Activated CD4-positive, alpha-beta T cell treated with anti-CD3 and anti-CD28 coated beads, Interleukin-2, amount 10 ng/mL, durations not matched to agents 7 days and 5 days (primary cell): ENCODE measurements at places on chromosomes 12 and 14.

DNA sequence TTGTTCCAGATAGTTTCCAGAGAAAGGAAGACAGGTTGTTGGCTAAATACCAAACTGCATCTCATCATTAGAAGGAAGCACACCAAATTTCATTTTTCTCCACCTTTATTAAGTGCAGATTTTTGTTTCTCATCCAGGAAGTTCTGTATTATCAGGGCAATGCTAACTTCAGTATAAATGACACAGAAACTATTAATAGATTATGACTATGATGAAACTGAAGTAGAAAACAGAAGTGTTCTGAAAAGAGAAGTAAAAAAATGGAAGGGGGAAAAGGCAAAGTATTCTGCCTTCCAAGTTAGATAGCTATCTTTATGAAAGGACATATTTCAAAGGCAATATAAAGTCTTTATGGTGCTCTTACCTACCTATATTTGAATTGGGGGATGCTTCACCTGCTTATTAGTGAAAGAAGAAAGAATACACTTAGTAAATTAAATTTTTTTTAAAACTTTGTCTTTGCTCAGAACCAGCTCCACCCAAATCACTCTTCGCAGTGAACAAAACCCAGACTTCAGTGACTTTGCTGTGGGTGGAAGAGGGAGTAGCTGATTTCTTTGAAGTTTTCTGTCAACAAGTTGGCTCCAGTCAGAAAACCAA is 223.9 kb downstream of the PTPRO start:
- DNase-seq: peak; percentile 67

- peak; percentile 16 for DNase-seq
These were observed 8.0 kb upstream of the GNPTAB start for GRCh38 chr12:101838628-101839323.

DNA sequence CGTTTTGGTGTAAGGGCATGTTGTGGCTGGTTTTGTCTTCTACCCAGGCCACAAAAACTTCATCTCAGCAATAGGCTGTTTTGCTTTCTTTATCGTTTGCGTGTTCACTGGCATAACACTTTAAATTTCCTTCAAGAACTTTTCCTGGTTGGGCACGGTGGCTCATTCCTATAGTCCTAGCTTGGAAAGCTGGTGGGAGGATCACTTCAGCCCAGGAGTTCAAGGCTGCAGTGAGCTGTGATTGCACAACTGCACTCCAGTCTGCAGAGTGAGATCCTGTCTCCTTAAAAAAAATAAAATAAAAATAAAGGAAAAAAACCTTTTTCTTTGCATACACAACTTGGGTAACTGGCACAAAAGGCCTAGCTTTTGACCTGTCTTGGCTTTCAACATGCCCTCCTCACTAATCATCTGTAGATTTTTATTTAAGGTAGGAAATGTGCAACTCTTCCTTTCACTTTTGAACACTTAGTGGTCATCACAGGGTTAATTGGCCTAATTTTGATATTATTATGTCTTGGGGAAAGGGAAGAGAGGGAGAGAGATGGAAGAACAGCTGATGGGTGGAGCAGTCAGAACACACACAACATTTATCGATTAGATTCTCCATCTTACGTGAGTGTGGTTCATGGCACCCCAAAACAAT is 78.9 kb upstream of the PSMA6 start:
- DNase-seq: no peak

GRCh38 chr14:23665302-23666016 is 29.3 kb downstream of the DHRS2 start:
- DNase-seq: no peak

- no peak for DNase-seq
These were observed 56.8 kb downstream of the USP15 start for GRCh38 chr12:62317017-62317416.

GRCh38 chr12:29698756-29699155 is 85.0 kb downstream of the TMTC1 start:
- no peak for DNase-seq

- DNase-seq: no peak
These were observed 92.4 kb downstream of the NUAK1 start for GRCh38 chr12:106046301-106046846.

GRCh38 chr12:95216711-95217376 is 423 bp downstream of the FGD6 start:
- no peak for DNase-seq

- no peak for DNase-seq
These were observed 16.9 kb downstream of the BDKRB1 start for GRCh38 chr14:96272777-96273473.

GRCh38 chr14:28661171-28661772 is 105.3 kb upstream of the FOXG1 start:
- no peak for DNase-seq

DNA sequence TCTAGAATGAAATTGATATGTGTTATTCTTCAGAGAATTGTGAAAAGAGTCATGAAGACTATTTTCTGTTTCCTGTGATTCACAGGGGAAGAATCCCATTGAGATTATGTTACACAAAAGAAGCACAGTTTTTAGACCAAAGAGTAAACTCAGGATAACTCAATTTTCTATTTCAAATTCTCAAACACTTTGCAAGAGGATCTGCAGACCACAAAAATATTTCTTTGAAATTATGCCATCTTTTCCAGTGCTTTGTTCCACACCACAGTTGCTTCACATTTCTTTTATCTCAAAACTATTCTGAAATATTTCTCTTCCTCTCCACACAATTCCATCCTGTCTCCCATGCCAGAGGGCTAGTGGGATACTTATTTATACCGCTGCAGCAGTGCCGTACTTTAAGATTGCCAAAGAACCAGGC is 188.9 kb upstream of the FOXG1 start:
- no peak for DNase-seq

DNA sequence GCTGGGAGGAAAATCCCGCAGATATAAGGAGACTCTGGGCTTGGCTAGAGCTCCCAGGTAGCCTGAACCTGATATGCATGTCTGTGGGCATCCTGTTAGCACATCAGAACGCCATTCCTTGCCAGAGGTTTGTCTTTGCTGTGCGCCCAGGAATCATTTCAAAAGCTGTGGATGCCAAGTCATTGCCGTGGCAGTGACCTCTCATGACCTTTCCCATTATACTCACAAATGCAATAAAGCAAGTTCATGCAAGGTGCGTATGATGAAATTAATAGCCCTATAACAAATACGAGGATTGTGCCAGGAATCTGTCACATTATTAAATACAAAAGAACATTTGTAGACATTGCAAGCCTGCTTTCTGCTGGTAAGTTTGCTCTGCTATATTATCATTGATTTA is 229.1 kb upstream of the PELI2 start:
- no peak for DNase-seq

- no peak for DNase-seq
These were observed 19.3 kb upstream of the TFCP2 start for GRCh38 chr12:51192284-51192671.

DNA sequence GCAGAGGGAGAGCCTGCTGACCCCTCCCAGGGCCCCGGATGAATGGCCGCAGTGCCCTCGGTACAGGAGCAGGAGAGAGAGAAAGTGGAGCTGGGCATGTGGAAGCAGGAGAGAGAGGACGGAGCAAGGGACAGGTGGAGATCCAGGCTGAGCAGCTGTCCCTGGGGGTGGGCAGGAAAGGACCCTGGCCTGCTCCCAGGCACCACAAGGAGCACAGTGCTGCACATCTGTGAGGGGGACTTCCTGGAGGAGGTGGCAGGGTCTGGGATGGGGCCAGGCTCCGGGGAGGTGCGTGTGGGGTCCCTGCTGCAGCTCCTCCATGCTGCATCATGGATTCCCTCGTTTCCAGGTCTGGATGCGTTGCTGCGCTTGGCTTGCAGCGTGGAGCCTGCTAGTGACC is 13.0 kb upstream of the DLK1 start:
- no peak for DNase-seq

- no peak for DNase-seq
These were observed 11.8 kb downstream of the SLC6A12 start for GRCh38 chr12:202081-202731.

DNA sequence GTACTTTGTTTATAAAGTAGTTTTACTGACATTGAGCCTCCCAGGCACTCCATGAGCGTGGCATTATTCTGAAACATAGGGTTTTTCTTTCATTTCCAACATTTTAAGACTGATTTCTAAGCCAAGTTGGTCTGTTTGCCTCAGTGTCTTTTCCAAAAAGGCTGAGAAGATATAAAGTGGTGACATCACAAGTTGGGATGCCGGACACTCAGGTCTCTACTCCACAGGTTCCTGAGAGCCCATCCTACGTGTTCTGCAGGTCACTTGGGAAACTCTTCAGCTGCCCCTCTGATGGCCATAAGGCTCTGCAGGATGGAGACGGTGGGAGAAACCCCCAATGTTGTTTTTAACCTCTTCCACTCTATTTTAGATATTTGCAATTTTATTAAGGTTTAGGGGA is 6.0 kb downstream of the RFX4 start:
- DNase-seq: no peak

GRCh38 chr12:4607056-4607455 is 41.8 kb downstream of the AKAP3 start:
- DNase-seq: no peak

DNA sequence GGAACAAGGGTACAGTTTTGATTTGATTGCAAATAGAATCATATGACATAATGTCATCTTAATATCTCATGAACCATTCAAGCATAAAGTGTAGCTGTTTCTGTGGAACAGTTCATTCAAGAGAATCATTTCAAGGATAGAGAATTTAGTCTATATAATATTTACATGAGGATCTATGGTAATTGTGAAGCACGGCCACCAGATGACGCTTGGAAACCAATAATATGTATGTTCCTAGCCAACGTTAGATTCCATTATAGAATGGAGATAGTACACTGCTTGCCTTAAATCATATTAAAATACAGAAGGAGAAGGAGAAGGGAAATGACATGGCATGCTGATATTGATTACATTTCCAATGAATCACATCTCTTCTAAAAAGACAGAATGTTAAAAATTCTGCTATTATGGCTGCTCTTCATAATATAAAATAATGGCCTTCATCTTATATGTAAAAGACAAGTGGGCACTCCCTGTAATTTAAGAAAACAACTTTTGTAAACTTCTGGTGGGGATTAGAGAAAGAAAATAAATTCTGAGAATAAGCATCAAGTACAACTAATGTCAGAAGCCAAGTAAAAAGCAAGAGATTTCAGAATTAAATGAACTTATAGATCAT is 351.0 kb downstream of the NAV3 start:
- no peak for DNase-seq

DNA sequence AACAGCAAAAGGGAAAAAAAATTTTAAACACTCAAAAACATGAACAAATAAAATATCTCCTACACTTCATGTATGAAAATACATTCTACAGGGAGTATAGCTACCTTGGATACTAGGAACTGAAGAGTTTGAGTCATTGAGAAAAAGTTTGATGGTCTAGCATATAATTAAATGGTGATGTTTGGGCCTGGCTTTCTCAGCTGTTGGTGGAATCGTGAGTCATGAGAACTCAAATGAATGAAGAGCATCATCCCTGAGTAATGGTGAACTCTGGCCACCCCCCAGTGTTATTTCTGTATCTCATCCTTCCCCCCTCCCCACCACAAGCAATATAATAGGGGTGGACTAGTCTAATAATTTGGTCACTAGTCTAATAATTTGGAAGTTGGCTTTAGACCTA is 6.7 kb upstream of the SLC6A15 start:
- no peak for DNase-seq

- DNase-seq: no peak
These were observed 16.6 kb upstream of the PLEK2 start for GRCh38 chr14:67428501-67429031.

- DNase-seq: no peak
These were observed 126.0 kb upstream of the COCH start for GRCh38 chr14:30748343-30748742.

GRCh38 chr12:65598688-65599087 is 225.6 kb upstream of the HMGA2 start:
- DNase-seq: no peak

- DNase-seq: peak; percentile 53
These were observed 1.4 kb upstream of the HSP90AA1 start for GRCh38 chr14:102088012-102088792.

DNA sequence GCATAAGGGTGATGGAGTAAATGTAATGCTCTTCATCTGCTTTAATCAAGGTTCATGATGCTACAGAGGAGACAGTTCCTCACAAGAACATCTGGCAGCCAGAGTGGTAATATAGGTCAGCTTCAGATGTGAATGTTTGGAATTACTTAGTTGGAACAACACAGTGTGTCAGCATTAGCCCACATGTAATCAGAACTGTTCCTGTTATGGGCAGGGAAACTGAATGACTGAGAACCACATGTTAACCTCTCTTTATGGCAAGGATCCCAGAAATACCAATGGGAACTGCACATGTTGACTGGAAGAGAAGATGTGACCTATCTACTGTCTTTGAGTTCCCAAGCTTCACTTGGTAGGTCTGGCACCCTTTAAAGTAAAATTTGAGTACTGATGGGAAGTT is 390.1 kb upstream of the PDE3A start:
- DNase-seq: no peak

DNA sequence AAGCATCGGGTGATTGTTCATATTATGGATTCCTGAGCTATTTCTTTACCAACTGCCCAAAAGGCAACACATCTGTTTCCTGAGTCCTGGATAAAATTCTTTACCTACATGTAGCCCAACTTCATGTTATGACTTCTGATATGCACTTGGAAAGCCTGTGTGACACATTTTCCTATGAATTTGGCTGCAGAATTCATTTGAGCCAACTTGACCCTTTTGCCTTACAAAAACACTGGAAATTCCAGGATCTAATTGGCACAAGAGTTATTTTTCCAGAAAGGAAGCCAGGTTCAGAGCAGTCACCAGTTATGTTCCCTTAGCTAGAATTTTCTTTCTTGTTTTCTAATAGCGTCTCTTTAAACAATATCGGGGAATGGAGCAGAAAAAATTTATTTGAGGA is 202.5 kb upstream of the LRIG3 start:
- no peak for DNase-seq

DNA sequence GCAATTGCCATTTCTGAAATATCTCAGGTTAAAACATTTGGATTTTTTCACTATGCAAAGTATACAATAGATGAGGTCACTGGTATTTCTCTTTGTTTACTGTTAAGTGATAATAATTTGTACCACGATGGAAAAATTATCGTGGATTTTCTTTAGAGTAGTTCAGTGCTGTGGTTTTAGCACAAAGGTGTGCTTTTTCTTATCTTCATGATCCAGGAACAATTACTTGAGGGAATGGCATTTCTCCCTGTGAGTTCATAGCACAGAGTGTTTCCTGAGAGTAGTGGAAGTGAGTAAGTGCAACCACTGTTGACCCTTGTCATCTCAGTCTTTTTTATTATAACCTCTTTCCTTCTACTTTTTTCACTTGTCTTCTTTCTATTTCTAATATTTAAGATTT is 86.8 kb downstream of the FGD4 start:
- DNase-seq: no peak
